ENCODE measurements at places on chromosomes 7 and 10. TPM values are rescaled to one million over a fixed set of nuclear protein-coding genes. Genes with fewer than 3 reads are reported as not detected.

GRCh38 chr7:45343746-45344145 lies 186.2 kb downstream of the RAMP3 start:
- no peaks in the 10 kb centered on the region for H3K4me1 ChIP-seq
- DNase-seq: no peak
- no peaks in the 10 kb centered on the region for H3K36me3 ChIP-seq
- H3K27ac ChIP-seq: no peak overlapping the region
- H3K4me3 ChIP-seq: no peak overlapping the region

GRCh38 chr10:44363716-44364115 lies 21.2 kb downstream of the CXCL12 start:
- peaks cover 5% of the 10 kb centered on the region for H3K27me3 ChIP-seq
- H3K4me1 ChIP-seq: peaks cover 2% of the 10 kb centered on the region
- H3K36me3 ChIP-seq: peaks cover 5% of the 10 kb centered on the region
- no peak overlapping the region for H3K27ac ChIP-seq
- DNase-seq: no peak
- H3K4me3 ChIP-seq: no peak overlapping the region

- H3K36me3 ChIP-seq: no peaks in the 10 kb centered on the region
- H3K27ac ChIP-seq: peak overlapping the region; percentile 67
- peak overlapping the region; percentile 86 for H3K4me3 ChIP-seq
- peaks cover 21% of the 10 kb centered on the region for H3K4me1 ChIP-seq
- DNase-seq: peak; percentile 59
These were observed 31.8 kb upstream of the TOMM7 start for GRCh38 chr7:22854158-22855048.

DNA sequence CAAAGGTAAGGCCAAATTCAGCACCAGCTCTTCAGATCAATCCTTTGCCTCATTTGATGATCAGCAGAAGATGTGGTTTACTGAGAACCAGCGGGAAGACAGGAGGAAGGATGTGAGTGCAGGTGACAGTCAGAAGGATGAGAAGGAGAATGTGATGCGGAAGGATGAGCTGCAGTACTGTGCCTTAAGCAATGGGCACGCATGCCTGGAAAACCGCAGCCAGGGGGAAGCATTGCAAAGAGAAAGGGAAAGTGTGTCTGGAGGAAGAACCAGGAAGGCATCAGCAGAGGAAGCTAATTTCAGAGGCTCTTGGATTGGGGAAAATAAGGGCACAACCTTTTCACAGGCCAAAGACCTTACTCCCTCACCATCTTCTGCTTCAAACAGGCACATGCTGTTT lies 25.7 kb downstream of the C10orf71 start:
- H3K27ac ChIP-seq: no peak overlapping the region
- no peaks in the 10 kb centered on the region for H3K36me3 ChIP-seq
- peaks cover 5% of the 10 kb centered on the region for H3K4me1 ChIP-seq
- peaks cover 2% of the 10 kb centered on the region for H3K27me3 ChIP-seq
- no peak for DNase-seq

DNA sequence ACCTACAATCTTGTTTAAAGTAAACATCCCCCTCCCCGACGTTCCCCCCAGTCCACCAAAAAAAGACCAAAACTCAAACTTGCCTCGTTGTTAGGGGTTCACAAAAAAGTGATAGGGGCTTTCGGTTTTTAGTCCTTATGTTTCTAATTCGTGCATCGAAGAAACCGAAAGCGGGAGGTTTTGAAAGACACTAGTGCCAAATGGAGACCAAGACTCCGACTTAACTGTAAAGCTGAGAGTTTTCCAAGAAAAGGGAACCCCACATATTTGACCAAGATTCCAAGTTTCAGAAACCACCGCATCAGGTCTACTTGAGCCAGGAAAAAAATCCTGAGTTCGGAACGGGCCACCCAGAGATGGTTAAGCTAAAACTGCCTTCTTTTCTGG lies 534 bp downstream of the PSMA2 start:
- H3K36me3 ChIP-seq: no peaks in the 10 kb centered on the region
- peak overlapping the region; percentile 97 for H3K27ac ChIP-seq
- peaks cover 8% of the 10 kb centered on the region for H3K27me3 ChIP-seq
- DNase-seq: no peak
- peak overlapping the region; percentile 100 for H3K4me3 ChIP-seq

- no peaks in the 10 kb centered on the region for H3K4me1 ChIP-seq
- H3K4me3 ChIP-seq: no peak overlapping the region
- no peaks in the 10 kb centered on the region for H3K27me3 ChIP-seq
- no peak for DNase-seq
- H3K27ac ChIP-seq: no peak overlapping the region
- H3K36me3 ChIP-seq: peaks cover 10% of the 10 kb centered on the region
These were observed 7.0 kb upstream of the PANK1 start for GRCh38 chr10:89651916-89652573.

GRCh38 chr7:44380831-44381493 lies 55.6 kb upstream of the CAMK2B start:
- H3K36me3 ChIP-seq: peaks cover 11% of the 10 kb centered on the region
- H3K27ac ChIP-seq: no peak overlapping the region
- no peak for DNase-seq
- H3K4me1 ChIP-seq: peaks cover 2% of the 10 kb centered on the region

DNA sequence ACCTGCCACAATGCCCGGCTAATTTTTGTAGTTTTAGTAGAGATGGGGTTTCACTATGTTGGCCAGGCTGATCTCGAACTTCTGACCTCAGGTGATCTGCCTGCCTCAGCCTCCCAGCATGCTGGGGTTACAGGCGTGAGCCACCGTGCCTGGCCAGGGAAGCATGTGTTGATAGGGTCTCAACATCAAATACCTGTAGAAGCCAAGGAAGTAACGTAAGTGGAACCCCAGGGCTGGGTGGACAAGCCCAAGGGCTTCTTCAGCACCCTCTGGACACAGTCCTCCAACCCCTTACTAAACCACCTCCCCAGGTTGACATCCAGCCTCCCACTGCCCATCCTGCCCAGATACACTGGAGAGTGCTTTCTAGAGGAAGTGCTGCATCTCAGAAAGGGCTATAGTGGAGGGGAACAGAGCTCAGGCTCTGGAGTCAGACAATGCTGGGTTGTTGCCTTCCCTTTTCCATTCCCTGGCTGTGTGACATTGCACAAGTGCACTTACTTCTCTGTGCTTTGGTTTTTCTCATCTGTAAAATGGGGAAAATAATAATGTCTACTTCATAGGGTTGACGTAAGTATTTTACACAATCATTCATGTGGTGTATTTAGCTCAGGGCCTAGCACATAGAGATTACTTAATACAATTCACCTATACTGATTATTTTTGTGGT lies 73.9 kb upstream of the KAT6B start:
- H3K4me1 ChIP-seq: no peaks in the 10 kb centered on the region
- no peak overlapping the region for H3K4me3 ChIP-seq
- no peak overlapping the region for H3K27ac ChIP-seq

DNA sequence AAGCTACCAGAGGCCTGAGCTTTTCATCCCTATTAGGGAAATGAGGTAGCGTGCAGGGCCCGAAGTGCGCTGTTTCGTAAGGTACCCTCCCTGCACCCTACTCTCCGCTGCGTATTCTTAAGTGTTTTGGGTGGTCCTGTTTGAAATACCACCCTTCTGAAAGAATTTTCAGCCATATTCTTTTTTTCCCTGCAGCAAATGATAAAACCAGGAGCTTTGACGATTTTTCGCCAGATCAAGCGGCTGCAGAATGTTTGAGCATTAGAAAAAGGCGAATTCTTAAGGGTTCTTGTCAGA lies 1.2 kb downstream of the RSBN1L start:
- DNase-seq: no peak
- H3K4me3 ChIP-seq: peak overlapping the region; percentile 97
- H3K4me1 ChIP-seq: peaks cover 28% of the 10 kb centered on the region
- H3K36me3 ChIP-seq: no peaks in the 10 kb centered on the region
- H3K27me3 ChIP-seq: peaks cover 3% of the 10 kb centered on the region

GRCh38 chr10:71435571-71436267 lies 39.0 kb downstream of the CDH23 start:
- DNase-seq: no peak
- no peaks in the 10 kb centered on the region for H3K36me3 ChIP-seq
- no peak overlapping the region for H3K4me3 ChIP-seq
- no peaks in the 10 kb centered on the region for H3K27me3 ChIP-seq
- H3K4me1 ChIP-seq: peaks cover 20% of the 10 kb centered on the region

Gene HOXA1
- not detected for total RNA-seq

DNA sequence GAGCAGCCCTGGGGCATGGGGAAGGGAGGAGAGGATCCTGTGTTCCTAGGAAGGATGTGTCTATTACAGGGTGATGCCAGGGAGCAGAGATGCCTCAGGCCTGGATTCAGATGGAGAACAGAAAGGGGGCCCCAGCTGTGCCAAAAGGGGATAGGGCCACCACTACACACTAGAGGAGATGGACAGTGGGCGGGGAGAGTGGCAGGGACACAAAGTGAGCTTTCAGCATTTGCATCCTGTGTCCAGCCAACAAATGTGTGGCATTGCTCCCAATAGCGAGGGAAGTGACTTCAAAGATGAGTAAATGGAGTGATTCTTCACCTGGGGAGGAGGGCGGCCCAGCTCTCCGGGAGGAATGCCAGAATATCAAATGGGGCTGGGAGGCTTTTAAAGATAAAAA lies 64.9 kb upstream of the WAPL start:
- peaks cover 7% of the 10 kb centered on the region for H3K27me3 ChIP-seq
- DNase-seq: no peak
- no peaks in the 10 kb centered on the region for H3K36me3 ChIP-seq
- H3K4me1 ChIP-seq: no peaks in the 10 kb centered on the region

GRCh38 chr10:66671562-66671961 lies 254.3 kb upstream of the LRRTM3 start:
- H3K27ac ChIP-seq: no peak overlapping the region
- H3K27me3 ChIP-seq: no peaks in the 10 kb centered on the region
- H3K4me3 ChIP-seq: no peak overlapping the region
- no peaks in the 10 kb centered on the region for H3K4me1 ChIP-seq
- no peak for DNase-seq

DNA sequence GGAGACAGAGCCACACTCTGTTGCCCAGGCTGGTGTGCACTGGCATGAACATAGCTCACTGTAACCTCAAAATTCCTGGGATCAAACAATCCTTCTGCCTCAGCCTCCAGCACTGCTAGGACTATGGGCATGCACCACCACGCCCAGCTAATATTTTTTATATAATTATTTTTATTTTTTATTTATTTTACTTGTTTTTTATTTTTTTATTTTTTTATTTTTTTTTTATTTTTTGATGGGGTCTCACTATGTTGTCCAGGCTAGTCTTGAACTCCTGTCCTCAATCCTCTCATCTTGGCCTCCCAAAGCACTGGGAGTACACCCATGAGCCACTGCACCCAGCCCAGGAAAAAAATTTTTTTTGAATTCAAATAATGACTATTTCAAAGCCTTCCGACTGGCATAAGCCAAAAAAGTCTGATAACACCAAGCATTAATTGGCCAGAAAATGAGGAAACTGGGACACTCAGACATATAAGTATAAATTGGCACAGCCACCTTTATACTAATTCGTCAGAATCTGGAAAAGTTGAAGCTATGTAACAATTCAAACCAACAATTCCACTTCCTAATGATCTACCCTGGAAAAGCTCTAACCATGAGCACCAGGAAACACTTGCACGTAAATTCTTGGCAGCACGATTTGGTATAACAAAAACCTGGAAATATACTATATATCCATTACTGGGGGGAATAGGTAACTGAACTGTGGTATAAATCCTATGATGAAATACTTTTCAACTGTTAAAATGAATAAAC lies 6.3 kb downstream of the ZC3HAV1 start:
- DNase-seq: no peak
- H3K4me3 ChIP-seq: no peak overlapping the region
- peaks cover 5% of the 10 kb centered on the region for H3K36me3 ChIP-seq
- no peak overlapping the region for H3K27ac ChIP-seq

GRCh38 chr10:77498210-77498609 lies 139.4 kb downstream of the KCNMA1 start:
- H3K4me3 ChIP-seq: no peak overlapping the region
- no peak overlapping the region for H3K27ac ChIP-seq
- peaks cover 2% of the 10 kb centered on the region for H3K4me1 ChIP-seq
- no peaks in the 10 kb centered on the region for H3K36me3 ChIP-seq

Gene AFAP1L2
- total RNA-seq: 1.9 TPM

DNA sequence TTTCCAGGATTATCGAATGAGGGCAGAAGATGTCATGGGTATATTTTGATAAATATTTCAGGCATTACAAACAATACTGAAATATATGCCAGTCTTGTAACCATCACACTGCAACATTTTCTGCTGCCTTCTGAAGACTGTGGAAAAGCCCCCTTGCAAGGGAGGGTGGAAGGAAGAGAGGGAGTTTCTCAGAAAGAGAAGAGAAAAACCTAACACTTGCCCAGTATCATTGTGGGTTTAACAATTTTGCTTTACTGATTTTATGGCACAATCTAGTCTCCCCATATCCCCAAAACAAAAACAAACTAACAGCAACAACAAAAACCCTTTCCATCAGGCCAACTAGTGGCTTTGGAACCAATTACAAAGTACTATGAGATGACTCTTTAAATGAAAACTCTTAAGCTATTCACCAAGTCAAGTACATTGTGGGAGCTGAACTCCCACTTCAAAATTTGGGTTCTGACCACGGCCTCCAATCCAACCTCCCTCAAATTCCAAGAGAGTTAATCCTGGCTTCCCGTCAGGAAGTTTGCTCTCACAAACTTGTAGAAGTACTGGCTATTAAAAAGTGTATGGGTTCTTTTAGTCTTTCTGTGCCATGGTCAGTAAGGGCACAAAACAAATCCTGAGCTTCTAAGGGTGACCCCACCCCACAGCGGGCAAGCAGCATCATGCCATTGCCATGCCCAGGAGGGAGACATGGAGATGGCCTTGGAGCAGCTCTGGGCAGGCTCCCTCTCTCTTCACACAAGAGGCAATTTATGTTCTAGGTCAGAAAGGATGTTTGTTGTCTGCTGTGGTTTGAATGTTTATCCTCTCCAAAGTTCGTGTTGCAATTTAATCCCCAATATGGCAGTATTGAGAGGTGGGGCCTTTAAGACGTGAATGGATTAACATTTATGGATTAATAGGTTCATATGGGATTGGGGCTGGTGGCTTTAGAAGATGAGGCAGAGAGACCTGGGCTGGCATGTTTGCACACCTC lies 96.3 kb downstream of the JAZF1 start:
- H3K27me3 ChIP-seq: peaks cover 2% of the 10 kb centered on the region
- no peaks in the 10 kb centered on the region for H3K36me3 ChIP-seq
- H3K27ac ChIP-seq: no peak overlapping the region
- no peak for DNase-seq
- no peak overlapping the region for H3K4me3 ChIP-seq
- H3K4me1 ChIP-seq: peaks cover 3% of the 10 kb centered on the region

Data from glutamatergic neuron (in vitro differentiated cells).